ENCODE measurements at places on chromosomes 5 and 9.

- DNase-seq: peak; percentile 14
Observed at GRCh38 chr9:120344230-120344629, 235.7 kb downstream of the CDK5RAP2 start.

DNA sequence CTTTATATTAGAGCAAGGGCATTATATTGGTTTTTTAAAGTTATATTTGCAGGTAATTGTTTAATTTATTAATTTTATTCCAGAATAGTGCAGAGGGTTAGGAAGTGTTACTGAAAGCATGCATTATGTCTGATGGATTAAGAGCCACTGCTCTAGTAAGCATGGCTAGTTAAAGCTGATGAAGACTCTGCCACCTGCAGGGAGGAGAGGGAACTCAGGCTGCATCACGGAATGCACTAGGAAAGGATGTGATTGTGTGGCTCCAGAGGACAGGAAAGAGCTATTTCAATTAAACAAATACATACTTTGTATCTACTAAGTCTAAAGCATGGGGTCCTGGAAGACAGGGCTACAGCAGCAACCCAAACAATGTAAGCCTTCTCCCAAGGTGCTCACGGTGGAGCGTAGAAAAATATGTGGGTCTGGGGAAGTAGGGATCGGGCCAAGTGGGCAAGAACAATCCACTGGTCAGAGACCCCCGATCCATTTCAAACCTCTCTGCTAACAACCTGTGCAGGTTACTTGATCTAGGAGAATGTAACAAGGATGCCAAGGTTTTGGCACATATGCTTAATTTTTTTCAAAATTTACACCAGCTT, 15.3 kb upstream of the GRXCR2 start:
- peak; percentile 51 for DNase-seq

GRCh38 chr9:38126730-38127129, 57.7 kb upstream of the SHB start:
- DNase-seq: no peak

GRCh38 chr9:127229691-127230417, 34.7 kb upstream of the GARNL3 start:
- no peak for DNase-seq

- DNase-seq: no peak
Observed at GRCh38 chr5:107878661-107879060, 207.9 kb upstream of the EFNA5 start.

GRCh38 chr9:113566016-113566711, 102.6 kb downstream of the RGS3 start:
- no peak for DNase-seq

DNA sequence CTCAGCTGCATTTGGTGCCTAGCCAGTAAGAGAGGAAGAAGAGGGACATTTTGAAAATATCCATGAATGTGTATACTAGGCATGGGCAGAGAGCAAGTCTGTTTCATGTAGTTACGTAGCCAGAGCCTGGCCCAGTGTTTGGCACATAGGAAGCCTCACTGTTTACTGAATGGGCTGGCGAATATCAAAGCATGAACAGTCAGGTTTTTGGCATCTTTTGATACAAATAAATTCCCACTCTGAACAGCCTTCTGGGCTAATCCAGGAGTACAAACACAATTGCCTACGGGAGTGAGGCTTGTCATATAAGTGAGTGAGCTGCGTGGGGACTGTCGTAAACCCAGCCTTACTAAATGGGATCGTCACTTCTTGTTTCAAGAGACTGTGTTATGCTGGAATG, 253.1 kb upstream of the PANK3 start:
- DNase-seq: no peak

DNA sequence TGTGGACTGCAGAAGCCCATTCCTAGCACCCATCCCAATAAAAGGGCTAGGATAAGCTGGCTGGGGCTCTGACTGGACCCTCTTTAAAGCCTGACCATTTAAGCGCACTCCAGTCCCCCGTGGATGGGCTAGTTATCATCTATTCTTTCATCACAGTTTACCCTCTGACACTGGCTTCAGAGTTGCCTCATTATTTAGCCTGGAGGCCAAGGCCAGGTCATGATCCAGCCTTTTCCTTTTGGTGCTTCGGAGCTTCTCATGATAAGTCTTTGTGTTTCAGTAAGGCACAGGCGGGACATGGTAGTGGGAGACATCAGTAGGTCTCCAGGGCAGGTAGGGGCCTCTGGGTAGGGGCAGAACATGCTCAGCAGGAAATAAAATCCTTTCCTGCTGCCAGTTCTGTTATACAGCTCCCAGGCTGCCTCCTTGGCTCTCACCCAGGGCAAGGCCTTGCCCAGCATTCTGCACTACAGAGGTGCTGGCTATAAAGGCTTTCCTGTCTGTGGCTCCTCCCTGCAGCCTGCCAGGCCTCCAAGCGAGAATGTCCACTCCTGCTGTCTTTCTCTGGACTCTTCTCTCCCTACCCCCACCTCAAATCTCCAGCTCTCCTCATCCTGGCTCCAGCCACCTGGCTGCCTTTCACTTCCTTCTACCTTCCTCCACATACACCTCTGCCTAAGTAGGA, 128.8 kb downstream of the FSTL4 start:
- no peak for DNase-seq

DNA sequence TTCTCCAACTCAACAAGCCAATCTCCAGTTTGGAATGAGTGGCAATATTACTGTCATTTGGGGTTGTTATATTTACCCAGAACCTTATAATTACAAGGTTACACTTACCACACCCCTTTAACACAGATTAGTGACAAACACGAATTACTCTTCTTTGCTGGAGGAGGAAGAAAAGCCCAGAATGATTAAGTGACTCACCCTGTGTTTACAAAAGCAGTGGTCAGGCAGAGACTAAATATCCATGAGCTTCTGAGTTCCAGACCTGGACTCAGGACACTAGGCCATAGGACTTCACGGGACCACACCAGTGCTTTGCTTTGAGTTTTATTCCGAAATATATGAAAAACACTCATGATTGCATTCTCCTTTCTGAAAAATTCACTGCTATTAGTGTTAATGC, 370.8 kb downstream of the TLE1 start:
- DNase-seq: peak; percentile 33

GRCh38 chr9:11931751-11932150, 761.4 kb upstream of the TYRP1 start:
- no peak for DNase-seq

Data from ACHN (cell line).